OCI-LY7 (cell line): ENCODE measurements at places on chromosomes 11 and 22.
A peak's percentile ranks its signal among the peaks of the same experiment; 100 is the strongest.

DNA sequence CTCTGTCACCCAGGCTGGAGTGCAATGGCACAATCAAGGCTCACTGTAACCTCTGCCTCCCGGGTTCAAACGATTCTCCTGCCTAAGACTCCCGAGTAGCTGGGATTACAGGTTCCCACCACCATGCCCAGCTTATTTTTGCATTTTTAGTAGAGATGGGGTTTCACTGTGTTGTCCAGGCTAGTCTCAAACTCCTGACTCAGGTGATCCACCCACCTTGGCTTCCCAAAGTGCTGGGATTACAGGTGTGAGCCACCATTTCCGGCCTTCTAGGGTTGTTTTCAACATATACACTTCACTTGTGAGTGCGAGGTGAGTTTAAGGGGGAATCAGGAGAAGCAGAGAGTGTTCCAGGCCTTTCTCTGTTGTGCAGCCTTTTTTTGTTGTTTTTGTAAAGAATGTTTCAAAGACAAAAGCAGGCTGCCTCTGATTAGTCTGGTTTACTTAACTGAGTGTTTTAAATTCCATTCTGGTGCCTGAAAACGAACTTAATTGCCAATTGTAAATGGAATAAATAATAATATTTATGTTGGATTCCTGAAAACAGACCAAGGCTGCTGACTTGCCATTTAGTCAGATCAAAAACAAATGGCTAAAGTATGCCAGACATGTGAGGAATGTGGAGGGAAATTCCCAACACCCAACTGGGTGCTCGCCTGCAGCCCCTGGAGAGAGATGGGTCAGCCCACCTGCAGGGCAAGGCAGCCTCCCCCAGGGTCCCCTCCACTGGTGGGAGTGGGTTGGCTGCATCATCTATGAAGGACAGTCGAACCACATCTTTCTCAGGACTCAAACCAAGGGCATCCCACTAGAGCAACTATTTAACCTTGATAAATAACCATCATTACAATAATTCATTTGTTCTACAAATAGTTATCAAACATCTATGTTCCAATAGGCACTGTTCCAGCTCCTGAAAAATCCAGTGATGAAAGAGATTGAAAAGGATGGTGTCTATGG, 4.6 kb upstream of the RANGAP1 start:
- no peak for DNase-seq

GRCh38 chr11:117606211-117606610, 190.8 kb downstream of the DSCAML1 start:
- DNase-seq, result no peak

- no peak for DNase-seq
Observed at GRCh38 chr11:123742724-123743120, 1.3 kb upstream of the ZNF202 start.

- no peak for DNase-seq
Observed at GRCh38 chr11:34634694-34635062, 13.8 kb downstream of the EHF start.

DNA sequence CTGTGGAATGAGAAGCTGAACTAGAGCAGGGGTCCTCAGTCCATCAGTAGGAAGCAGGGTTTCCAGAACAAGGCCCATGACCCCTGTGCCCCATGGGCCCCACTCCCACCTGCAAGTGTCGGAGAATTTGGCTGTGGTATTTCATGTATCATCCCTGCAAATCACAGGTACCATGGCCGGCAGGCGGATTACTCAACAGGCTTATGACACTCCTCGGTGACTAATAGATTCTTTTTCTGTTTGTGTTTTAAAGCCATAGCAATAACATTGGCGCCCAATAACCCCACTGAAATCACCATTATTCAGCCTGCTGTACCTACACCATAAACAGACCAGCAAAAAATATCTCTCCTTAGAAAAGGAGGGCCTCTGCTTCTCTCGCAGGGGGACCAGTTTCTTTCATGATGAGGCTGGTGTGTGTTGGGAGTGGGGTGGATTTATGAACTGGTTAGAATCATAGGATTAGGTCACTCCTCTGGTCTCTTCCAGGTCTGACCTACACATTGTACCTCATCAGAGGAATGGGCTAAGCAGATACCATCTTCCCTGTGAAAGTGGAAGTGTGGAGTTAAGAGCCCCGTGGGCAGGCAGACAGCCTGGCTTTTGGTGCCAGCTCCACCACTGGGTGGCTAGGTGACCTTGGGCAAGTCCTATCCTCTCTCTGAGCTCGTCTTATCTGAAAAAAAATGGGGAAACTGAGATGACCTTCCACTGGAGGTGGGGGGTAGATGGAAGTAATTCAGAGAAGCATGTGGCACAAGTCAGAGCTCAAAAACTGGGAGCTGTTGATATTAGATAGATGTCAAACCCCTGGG, 60.2 kb upstream of the WNT11 start:
- DNase-seq, result no peak

DNA sequence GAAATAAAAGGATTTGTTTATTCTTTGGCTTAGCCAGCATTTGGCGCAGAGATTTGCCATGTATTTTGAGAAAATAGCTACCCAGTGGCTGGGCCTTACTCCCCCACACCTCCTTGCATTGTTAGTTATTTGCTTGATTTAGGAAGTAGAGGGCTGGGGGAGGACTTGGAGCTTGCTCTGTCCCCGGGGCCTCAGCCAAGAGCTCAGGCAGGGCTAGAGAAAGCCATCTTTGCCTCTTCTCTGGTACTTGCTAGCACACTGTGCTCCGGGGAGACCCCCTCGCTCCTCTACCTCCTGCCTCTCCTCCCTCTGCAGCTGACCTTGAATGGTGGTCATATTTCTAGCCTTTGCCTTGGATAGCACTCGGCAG, 93.0 kb downstream of the SCN3B start:
- DNase-seq, result no peak

DNA sequence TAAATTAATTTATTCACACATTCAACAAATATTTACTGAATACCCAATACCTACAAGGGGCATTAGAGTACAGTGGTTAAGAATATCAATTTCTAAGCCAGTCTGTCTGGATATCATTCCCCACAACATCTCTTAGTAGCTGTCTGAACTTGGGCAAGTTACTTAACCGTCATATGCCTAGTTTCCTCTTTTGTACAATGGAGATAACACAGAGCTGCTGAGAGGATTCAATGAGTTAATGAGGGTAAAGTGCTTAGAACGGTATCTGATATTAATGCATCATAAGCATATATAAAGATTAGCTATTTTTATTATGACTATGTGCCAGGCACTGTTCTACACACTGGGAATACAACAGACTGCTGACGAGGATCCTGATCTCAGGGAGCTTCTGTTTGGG, 116.4 kb downstream of the APOL5 start:
- DNase-seq, result no peak

DNA sequence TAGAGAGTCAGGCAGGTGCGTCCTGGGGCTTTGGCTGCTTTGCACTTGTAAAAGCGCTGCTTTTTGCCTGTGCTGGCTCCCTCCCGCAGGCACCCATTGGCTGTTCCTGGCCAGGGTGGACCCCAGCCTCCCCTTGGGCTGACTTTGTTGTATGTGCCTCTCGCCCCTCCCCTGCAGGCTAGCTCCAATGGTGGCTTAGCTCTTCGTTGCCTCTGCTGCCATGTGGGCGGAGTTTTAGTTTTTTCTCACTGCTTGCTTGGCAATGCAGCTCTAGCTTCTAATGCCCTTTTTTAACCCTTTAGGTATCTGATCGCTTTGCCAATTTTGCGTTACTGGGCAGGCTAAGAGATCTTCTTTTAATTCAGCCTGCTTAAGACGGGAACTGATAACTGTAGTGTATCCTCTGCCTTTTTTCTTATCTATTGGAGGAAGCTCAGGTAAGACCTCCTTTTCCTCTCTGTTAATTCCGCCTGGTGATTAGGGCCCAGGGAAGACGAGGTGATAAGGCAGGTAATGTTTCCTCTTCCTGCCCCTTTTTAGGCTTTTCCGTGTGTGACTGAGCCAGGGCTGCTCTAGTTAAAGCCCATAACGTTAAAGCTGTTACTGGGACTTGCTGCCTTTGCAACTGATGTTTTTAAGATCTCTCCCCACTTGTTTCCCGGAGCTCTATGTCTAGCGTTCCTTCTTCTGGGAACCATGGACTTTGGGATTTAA, 11.7 kb upstream of the GLYATL1 start:
- peak; percentile 29 for DNase-seq

DNA sequence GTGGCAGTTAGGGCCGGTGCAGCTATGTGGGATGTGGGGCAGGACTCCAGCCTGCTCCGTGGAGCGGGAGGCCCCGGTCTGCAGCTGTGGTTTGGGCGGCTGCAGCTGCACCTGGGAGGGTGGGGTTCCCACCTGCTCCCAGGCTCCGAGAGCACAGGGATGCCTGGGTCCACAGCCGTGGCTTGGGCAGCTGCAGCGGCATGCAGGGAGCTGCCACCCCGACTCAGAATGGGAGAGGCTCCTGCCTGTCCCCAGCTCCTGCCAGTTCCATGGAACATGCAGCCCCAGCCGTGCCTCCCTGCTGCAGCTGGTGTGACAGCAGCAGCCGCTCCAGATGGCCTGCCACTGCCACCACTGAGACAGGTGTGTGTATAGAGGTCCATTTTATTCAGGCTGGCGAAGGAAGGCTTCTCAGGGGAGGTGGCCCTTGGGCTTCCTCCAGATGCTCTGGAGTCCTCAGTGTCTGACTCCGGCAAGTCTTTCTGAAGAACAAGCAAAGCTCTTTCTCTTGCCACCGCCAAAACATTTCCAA, 21.8 kb upstream of the UPK3A start:
- peak; percentile 86 for DNase-seq
